CD4-positive, alpha-beta T cell (primary cell): ENCODE measurements at places on chromosomes 1 and 21.

GRCh38 chr1:154867064-154867825 is 2.8 kb downstream of the KCNN3 start:
- DNase-seq = no peak

DNA sequence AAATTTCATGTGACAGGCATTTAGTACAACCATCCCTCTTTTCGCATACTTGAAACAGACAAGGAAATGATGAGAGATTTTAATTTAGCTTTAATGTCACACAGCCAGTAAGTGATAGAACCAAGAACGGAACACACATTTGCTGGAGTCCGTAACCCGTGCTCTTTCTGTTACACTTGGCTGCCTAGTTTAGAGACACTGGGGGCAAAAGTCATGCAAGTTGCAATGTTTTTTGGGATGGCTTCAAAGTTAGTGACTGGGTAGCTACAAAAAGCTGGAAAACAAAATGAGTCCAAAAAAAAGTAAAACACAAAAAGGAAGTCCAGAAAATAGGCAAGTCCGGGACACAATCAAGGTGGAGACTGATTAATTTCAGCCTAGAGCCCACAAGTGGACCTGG is 5.9 kb downstream of the NID1 start:
- no peak for DNase-seq

DNA sequence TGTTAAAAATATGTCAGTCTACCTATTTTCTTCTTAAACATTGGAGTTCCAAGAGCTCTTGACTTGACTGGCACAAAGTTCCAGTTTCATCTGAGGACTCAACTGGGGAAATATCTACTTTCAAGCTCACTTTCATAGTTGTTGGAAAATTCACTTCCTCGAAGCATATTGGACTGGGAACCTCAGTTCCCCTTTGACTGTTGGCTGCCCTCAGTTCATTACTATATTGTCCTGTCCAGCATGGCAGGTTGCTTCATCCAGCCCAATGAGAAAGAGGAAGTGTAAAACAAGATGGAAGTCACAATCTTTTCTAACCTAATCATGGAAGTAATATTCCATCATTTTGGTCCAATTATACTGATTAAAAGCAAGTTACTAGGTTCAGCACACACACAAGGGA is 54.3 kb downstream of the ZNF697 start:
- no peak for DNase-seq

GRCh38 chr1:182248721-182249120 is 142.9 kb downstream of the GLUL start:
- no peak for DNase-seq

- no peak for DNase-seq
Observed at GRCh38 chr1:234529950-234530237, 50.9 kb upstream of the TARBP1 start.

DNA sequence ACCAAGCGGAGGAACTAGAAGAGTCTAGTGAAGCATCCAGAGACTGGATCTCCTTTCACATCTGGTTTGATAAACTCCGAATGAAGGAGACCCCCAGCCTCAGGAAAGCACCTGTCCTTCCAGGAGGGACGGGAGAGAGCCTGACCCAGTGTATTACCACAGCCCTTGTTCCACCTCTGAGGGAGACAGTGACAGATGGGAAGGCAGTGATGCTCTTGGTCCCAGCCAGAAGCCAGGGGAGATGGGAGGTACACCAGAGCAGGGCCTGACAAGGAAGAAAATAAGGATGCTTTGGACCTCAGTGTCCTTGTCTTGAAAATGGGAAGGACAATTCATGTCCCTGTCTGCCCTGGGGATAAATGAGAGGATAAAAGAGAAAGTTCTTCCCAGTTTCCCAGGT is 3.5 kb downstream of the KLHDC7A start:
- no peak for DNase-seq

GRCh38 chr1:61670445-61670844 is 54.5 kb downstream of the TM2D1 start:
- no peak for DNase-seq

- DNase-seq = no peak
Observed at GRCh38 chr1:206674745-206675175, 9.9 kb upstream of the MAPKAPK2 start.

- no peak for DNase-seq
Observed at GRCh38 chr1:216742625-216743024, 19.4 kb upstream of the ESRRG start.

GRCh38 chr1:243765676-243766075 is 84.4 kb downstream of the AKT3 start:
- no peak for DNase-seq
